ENCODE measurements at places on chromosomes 5 and 9.

DNA sequence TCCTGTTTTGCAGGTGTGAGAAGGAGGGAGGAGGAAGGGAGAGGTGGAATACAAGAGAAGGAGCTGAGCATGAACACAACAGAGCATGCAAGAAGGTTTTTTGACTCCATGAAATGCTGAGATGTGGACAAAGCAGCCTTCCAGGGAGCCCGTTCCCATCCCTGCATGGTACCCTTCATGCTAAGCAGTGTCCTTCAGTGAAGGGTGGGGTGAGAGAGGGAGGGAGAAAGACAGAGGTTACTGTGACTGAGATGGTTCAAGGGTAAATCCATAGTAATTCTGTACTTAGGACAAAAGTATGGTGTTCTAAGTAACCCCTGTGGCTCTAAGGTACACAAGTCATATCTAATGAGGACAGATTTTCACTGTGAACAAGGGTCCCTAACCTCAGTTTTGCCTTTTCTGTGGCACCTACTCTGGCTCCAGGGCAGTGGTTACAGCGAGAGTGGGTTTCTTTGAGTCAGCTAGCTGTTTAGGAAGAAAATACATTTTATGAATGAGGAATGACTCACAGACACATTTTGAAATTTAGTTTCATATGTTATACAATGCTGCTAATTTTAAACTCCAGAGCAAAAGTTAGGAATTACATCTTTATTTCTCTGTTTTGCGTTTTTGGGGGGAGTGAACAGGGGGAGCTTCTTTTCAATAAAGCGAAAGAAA, 184.9 kb upstream of the SLC12A2 start:
- DNase-seq = no peak

DNA sequence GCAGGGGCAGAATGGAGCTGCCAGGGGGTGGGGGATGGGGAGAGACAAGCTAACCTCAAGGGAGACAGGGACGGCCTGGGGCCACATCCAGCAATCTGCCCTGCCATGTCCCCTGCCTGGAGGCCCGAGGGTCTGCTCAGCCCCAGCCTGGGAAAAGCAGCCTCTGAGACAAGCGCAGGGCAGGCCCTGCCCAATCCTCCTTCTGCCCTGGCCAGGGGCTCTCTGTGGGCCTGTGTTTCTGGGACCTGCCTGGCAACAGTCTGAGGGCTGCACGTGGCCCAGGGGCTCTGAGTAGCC, 13.9 kb upstream of the QSOX2 start:
- no peak for DNase-seq

DNA sequence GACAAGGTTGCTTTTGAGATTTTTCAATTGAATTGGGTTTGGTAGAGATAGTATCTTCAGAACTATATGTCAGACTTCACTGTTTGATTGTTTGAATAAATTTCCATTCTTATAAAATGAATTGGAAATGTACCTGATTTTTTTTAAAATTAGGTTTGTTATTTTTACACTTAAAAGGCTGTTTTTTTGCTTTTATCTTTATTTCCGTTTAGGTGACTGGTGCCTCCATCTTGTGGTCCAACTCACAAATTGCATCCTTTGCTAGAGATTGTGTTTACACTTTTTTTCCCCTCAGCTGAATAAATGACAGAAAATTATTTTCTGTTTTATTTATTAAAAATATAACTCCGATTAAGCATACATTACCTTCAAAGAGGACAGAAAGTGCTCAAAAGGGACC, 15.6 kb downstream of the NDUFAF2 start:
- no peak for DNase-seq

- DNase-seq = no peak
Measured at GRCh38 chr9:85420750-85421149, 321.0 kb downstream of the AGTPBP1 start.

DNA sequence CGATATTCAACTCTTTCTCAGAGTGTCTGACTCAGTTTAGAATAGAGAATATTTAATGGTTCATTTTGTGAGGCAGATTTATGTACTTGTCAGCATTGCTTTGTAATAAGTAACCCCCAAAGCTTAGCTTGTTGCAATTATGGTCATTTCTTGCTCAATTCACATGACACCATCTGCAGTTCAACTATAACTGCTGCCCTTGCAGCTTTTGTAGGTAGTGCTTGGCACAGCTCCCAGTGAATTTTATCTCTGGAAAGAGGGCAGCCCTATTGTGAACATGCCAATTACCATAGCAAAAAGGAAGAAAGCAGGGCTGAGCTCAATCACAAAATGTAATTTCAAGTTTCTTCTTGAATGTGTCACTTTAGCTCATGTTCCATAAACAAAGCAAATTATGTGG, 1587.7 kb upstream of the ACO1 start:
- no peak for DNase-seq

- DNase-seq = no peak
Measured at GRCh38 chr5:111134087-111134486, 41.9 kb downstream of the WDR36 start.

GRCh38 chr5:174596429-174596828, 128.0 kb upstream of the MSX2 start:
- no peak for DNase-seq

DNA sequence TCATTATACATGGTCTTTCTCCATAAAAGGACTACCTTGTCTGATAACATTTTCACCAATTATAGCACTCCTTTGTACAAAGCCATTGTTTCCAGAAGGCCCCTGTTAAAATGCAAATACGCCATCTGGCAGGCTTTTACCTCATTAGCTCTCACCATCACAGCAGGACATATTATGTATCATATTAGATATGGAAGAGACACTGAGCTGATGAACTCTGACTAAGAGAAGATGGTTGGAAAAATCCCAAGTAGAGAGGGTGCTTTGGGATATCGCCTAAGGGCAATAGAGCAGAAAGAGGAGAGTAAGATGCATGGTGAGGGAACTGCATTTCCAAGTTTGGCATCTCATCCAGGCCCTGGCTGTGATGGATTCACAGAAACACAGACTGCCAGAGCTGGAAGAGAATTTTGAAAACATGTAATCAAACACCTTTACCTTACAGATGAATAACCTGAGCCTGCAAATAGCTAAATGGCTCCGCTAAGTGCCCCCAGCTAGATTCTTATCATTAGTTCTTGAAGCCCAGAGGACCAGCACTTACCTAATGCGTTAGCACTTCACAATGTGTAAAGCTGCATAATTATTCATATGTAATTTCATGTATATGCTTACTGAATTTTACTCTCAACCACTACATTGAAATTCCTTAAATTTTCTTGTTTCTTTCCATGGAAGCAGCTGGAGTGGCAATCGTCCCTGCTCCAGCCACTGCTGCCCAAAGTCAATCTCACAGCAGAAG, 393.6 kb upstream of the IZUMO3 start:
- no peak for DNase-seq

GRCh38 chr5:134506054-134507039, 19.1 kb upstream of the JADE2 start:
- no peak for DNase-seq

All from stimulated activated CD8-positive, alpha-beta memory T cell treated with anti-CD3 and anti-CD28 coated beads, Interleukin-2, amount 100 ng/mL, for 1 hour (primary cell).